ENCODE measurements at places on chromosomes 16 and 17. TPM values are rescaled to one million over a fixed set of nuclear protein-coding genes. Genes with fewer than 3 reads are reported as not detected.

DNA sequence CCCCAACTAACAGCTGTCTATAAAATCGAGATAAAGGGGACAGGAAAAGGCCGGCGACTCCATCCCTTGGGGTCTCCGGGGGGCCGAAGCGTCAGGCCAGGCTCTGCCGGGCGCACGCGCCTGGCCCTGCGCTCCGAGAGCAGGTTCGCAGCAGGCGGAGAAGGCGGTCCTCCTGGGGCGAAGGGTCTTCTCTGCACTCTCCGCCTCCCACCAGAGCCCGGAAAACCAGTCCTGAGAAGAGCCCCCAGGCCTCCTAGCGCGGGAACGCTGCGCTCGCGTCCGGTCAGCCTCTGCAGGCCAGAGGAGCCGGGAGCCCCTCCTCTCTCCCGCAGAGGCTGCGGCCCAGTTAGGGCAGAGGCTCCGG, 5.1 kb downstream of the FOXF1 start:
- DNase-seq: no peak

DNA sequence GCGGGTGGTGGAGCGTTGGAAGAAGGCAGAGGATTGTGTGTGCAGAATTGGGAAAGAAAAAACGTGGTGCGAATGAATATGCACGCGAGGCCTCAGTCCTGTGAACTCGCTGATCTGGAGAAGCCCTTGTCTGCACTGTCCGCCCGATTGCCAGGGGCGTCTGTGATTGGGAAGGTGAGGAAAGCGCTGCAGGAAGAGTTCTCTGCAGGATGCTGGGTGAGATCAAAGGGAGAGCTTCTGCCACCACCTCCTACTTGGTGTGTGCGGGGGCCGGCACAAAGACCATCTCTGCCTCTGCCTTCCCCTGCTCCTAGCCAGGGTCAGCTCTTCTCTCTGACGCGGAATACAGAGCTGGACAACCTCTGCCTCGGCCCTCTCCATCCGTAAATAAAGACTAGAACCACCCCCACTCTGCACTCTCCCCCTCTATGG, 841 bp upstream of the RAB5C start:
- no peak for DNase-seq

Gene IKZF3
- total RNA-seq: 0.25 TPM

GRCh38 chr16:86924537-86924936, 346.2 kb downstream of the FOXL1 start:
- no peak for DNase-seq

Gene PRSS27
- total RNA-seq: 0.11 TPM

DNA sequence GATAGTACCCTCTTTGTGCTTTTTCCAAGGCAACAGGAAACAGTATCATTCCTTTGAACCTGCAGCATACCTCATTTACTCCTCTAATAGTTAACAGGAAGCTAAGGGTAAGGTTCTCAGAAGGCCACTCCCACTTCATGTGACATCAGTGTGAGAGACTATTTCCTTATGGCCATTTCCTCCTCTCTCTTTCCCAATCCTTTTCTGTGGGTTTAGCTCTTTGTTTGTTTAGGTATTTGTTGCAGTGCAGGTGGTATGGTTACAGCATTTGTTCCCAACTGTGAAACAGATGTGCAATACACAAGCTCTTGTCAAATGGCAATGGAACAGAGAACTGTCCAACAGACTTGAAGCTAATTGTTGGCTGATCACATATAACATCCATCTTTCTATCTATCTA, 14.7 kb downstream of the TMC5 start:
- DNase-seq: no peak

DNA sequence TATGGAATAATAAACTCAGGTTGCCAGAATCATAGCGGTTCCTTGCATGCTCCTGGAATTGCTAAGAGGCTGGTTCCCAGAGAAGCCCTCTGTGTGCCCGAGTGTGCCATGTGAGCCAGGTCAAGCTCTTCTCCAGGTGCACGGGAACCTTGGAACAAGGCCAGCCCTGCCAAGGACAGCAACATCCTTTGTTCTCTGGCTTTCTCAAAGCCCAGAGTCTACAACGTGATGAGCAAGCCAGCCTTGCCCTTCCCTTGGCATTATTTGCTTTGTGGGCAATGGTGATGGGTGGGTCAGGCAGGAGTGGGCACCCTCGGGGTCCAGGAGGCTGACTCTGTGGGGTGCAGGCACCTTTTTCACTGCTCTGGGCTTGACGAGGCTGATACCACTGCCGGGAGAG, 14.2 kb upstream of the SEC14L1 start:
- DNase-seq: no peak

DNA sequence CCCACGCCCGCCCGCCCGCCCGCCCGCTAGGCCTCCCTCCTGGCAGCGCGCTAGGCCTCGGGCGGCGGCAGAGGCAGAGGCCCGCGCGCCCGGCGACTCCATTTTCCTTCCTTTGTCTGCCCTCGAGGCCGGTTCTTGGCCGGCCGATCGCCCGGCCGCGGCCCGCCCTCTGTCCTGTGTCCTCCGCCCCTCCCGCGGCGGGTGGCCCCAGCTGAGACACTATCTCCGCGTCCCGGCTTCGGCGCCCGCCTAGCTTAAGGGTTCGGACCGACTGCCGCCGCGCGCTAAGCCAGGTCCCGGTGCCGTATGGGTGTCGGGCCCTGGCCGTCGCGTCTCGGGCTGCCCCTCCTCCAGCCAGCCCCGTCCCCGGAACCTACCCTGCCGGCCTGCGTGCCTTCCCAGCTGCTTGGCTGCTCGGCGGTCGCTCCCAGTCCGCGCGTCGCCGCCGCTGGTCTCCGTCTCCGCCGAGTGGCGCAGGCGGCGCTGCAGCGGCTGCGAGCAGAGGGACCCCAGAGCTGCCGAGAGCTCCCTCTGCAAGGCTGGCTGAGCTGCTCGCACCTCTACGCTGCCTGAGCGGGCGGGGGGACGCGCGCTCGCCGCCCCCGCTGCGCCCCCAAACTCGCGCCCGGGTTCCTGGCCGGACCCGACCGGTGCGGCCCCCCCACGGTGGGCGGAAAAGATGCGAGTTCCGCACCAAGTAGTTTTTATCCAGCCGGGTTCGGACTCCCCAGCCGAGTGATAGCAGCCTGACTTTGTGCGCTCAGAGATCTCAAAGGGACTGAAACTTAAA, 787 bp downstream of the CTCF start:
- peak; percentile 73 for DNase-seq

Gene SLC12A3
- total RNA-seq: not detected

DNA sequence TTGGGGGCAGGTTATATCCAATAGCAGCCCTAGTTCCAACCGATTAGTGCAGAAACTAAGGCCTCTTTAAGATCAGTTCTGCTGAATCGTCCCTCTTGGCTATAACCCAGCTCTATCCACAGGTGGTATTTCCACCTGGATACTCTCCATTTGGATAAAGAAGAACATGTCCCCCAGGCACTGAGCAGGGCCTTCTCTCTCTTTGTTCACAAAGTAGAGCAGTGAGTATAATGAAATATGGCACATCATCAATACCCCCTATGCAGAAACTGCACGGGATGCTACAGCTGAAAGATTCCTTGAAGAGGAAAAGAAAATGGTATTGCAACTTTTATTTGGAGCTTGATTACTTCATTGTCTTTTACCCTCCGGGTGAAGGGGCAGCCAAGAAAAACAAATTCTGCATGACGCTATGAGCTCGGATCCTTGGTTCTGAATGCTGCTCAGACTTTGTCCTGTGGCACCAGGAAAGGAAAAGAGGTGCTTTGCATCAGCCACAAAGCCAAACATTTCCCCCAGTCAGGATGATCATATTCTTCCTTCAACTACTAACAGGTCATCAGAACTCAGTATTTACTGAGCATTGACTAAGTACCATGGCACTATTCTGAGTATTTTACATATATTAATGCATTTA, 399.7 kb downstream of the NPIPA8 start:
- no peak for DNase-seq

- peak; percentile 85 for DNase-seq
Measured at GRCh38 chr17:17568772-17569195, 22.7 kb downstream of the PEMT start.

Gene MT1G
- total RNA-seq: not detected

DNA sequence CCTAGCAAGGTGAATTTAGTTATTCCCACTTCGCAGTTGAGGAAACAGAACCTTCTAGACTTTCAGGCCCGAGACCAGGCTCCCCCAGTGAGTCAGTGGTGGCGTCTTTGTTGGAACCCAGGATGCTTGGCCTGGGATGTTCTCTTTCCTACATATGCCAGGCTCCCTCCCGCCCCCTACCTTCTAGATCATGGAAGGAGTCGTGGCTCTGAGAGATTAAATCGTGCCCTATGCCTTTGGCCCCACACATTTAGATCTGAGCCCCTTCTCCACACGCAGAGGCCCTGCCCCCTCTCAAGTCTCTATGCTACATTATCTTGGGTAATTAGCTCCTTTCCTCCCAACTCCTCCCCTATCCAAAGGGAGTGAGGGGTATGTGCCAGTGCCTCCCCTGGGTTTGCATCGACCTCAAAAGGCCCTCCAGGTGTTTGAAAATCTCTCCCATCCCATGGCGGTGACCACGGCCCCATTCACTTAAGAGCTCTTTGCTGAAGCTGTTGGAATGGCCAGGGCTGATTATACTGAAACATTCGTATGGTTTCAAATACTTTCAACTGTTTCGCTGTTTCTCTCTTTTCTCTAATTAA, 3.0 kb downstream of the NGFR start:
- no peak for DNase-seq

DNA sequence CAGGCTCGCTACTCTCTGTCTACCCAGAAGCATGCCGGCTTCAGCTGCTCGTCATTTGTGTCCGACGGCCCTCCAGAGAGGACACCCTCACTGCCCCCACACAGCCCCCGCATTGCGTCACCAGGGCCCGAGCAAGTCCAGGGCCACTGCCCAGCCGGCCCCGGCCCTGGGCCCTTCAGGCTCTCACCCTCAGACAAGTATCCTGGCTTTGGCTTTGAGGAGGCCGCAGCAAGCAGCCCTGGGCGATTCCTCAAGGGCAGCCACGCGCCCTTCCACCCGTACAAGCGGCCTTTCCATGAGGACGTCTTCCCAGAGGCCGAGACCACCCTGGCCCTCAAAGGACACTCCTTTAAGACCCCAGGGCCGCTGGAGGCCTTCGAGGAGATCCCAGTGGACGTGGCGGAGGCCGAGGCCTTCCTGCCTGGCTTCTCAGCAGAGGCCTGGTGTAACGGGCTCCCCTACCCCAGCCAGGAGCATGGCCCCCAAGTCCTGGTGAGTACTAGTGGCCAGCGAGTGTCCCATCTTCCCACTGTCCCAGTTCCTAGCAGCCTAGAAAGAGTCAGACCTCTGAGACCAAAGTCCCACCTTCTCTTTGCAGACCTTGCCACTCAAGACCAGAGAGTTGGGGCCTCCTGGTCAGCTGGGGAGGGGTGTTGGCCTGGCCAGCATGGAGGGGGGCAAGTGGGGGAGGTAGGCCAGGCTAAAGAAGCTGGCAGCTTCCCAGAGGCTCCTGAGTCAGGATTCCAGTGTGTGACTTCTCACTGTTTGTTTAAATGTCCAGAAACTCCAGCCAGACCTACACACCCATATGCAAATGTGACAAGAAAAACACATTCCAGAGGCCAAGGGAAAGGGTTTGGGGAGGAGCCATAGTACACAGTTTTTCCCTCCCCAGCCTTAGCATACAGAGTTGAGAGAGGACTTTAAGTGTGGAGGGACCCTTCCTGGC, 18.6 kb downstream of the FOXN1 start:
- no peak for DNase-seq

GRCh38 chr17:42111871-42112551, 503 bp downstream of the DHX58 start:
- no peak for DNase-seq

- DNase-seq: no peak
Measured at GRCh38 chr16:58402796-58403195, 10.5 kb downstream of the GINS3 start.

GRCh38 chr16:13351601-13352217, 450.3 kb downstream of the SHISA9 start:
- DNase-seq: no peak

Gene HSD17B1
- 0.97 TPM for total RNA-seq

GRCh38 chr17:80327518-80327917, 66.9 kb downstream of the RNF213 start:
- DNase-seq: no peak

DNA sequence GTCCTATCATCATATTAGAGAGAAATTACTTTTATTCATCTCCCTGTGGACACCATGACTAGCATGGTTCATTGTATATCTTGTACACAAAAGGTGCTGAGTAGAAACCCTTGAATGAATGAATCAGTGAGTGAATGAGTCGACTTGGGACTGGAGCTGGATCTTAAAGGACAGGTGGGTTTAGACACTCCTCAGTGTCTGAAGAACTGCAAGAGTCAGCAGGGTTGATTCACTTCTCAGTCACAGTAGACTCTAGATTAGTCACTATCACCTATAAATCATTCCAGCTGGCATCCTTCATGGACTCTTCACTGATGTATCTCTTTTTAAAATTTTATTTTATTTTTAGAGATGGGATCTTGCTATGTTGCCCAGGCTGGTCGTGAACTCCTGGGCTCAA, 30.1 kb upstream of the PMFBP1 start:
- DNase-seq: no peak

Gene CES2
- total RNA-seq: 80.5 TPM

DNA sequence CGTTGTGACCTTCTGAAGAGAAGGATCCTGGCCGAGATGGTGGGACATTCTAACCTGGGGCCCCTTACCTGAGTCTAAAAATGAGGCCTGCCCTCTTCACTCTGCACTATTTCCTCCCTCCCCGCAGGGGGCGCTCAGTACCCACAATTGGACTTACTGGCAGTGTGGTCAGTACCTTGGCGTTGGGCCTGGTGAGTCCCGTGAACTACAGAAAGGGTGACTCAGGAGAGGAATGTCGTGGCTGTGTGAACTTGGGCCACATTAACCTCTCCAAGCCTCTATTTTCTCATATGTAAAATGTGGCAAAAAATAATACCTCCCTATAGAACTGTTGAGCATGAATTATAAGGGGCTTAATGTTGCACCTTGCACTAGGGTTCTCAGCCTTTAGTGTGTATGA, 3.9 kb downstream of the RSAD1 start:
- DNase-seq: peak; percentile 94

- no peak for DNase-seq
Measured at GRCh38 chr16:66740010-66740409, 11.4 kb downstream of the DYNC1LI2 start.
